ENCODE measurements at places on chromosomes 3 and 15.

GRCh38 chr3:167952969-167953368 lies 142.8 kb downstream of the GOLIM4 start:
- no peak for DNase-seq

- DNase-seq = no peak
Measured at GRCh38 chr3:190586631-190587011, 72.7 kb downstream of the IL1RAP start.

GRCh38 chr3:12268049-12268735 lies 20.7 kb upstream of the PPARG start:
- no peak for DNase-seq

DNA sequence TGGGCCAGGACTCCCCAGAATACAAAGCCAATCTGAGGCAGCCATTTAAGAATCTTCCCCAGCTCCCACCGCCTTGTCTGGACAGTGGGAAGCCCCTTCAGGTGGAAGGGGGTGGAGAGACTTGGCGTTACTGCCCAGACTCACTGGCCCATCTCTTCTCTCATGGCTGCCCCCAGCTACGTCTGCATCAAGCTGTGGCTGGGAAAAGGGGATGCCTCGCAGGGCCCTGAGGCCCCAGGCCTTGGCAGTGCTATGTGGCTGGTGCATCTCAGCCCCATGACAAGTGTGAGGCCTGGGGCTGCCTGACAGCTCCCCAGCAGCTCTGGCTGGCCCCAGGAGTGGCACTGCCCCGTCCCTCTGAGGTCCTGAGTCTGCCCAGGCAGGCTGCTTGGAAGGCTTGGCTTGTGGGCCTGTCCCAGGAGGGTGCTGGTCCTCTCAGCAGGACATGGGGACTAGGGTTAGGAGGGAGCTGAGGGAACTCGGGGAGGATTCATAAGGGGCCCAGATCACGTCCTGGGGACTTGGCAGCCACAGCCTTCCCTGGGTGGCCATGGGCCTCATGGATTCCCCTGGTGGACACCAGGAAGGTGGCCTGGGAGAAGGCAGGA lies 20.2 kb upstream of the SLC41A3 start:
- DNase-seq = peak; percentile 59

GRCh38 chr3:184821034-184821433 lies 9.1 kb downstream of the VPS8 start:
- no peak for DNase-seq

- no peak for DNase-seq
Measured at GRCh38 chr3:95460274-95460673, 1354.1 kb upstream of the EPHA6 start.

DNA sequence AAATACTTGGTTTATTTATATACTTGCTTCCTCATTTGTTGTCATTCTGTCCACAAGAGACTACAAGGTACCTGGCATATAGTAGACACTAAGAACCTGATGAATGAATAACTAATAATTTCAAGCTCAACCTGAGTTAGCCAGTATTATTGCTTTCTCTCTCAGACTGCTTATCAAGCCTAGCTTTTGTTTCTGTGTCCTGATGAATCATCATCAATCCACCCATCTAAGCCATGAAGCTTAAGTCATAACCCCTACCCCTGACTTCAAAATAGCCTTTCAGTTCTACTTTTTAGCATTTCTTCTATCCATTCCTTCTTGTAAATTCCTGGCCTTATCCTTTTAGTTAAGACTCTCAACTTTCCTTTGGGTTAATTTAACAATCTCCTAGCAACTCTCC lies 420.8 kb downstream of the EPHA6 start:
- DNase-seq = no peak

- no peak for DNase-seq
Measured at GRCh38 chr3:187889601-187890404, 144.5 kb upstream of the BCL6 start.
